ENCODE measurements at places on chromosomes 1 and 21.

DNA sequence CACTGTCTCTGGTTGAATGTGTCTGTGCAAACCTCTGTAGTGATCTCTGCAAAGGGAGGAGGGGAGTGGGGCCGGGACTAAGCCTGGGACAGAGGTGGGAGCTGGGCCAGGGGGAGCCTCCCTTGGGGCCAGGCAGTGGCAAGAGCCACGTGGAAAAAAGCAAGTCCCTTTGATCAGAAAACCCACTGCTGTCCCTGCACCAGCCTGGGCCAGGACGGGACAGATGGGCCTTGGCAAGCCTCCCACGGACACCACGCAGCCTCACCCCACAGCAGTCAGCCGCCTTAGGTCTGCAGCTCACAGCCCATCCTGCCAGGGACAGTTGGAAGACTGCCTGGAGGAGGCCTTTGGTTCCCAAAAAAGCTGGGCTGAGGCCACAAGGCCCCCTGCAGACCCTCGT is 11.7 kb upstream of the TRAPPC10 start:
- peak; percentile 17 for DNase-seq

GRCh38 chr1:222880587-222880986 is 65.7 kb downstream of the DISP1 start:
- no peak for DNase-seq

DNA sequence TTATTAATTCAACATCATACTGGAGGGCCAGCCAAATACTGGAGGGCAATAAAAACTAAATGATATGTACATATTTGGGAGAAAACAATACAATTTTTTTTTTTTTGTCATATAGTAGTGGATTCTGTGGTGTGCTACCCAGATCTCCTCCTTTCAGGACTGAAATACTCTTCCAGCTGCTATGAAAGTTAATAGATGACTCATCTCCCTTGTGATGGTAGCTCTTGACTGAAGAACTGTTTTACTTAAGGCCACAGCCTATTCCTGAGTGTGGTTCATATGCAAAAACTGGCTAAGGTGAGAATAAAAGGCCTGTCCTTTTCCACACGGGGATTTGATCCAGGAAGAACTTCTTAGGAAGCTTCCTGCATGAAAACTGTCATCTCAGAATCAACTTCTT is 307.9 kb downstream of the HLX start:
- DNase-seq = no peak

DNA sequence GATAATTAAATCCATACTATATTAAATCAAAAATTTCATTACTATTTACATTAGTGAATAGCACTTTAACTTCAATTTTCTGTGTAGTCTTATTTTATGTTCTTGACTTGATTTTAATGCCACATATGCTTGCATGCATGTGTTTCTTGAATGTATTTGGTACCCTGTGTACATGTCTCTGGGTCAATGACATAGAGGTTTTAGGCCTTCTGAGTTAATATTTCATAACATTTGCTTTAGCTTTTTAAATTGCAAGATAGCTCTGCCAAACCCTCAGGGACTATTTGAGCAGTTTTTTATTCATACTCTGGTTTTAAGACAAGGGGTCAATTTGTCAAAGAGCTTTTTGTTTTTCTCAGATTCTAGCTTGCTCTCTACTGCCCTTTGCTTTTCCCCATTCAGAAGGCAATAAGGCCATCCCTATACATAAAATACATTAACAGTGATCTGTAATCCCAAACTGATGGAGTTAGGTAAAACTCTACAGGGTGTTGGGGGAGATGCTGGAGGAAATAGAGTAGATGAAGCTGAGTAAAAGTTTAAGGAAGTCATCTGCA is 5.0 kb downstream of the MLLT11 start:
- DNase-seq = no peak

GRCh38 chr1:92990828-92991227 is 29.6 kb upstream of the DIPK1A start:
- no peak for DNase-seq

GRCh38 chr1:10916311-10916710 is 96.1 kb upstream of the TARDBP start:
- DNase-seq = no peak

DNA sequence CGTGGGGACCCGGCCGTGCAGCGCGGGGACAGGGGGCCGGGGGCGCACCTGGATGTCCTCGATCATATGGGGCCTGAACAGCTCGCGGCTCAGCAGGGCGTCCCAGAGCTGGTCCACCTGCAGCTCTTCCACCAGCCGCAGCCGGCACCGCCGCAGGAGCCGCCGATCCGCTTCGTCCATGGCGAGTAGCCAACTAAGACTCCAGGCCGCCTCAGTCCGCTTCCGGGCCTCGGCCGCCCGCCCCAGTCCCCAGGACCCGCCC is at the start of gene CASP9:
Gene CASP9, minus strand, starts transcription at position 195 of the 262 bp plus-strand sequence. Its CDS starts 15 bp downstream, at position 180.
- DNase-seq = no peak

- DNase-seq = no peak
Measured at GRCh38 chr1:24266398-24266941, 52.7 kb upstream of the GRHL3 start.

GRCh38 chr1:206578068-206578977 is 33.9 kb downstream of the EIF2D start:
- DNase-seq = no peak

DNA sequence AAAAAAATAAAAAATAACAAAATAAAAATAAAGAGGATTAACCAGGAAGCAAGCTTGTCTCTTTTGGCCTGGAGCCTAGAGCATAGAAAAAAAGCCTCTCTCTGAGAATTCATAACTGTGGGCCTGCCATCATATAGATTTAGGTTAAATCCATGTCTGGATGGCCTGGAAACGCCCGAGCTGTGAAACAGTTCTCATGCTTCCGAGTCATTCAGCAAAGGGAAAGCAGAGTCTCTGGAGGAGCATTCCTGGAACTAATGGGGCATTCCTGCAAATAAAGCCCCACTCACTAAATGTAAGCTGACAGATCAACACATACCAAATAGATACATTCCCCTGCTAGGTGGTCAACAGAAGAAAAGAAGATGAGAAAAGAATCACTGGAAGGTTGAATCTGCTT is 75.8 kb upstream of the GNG4 start:
- DNase-seq = no peak

- no peak for DNase-seq
Measured at GRCh38 chr1:95301614-95302013, 67.6 kb downstream of the RWDD3 start.

- DNase-seq = no peak
Measured at GRCh38 chr1:29324771-29325351, 88.5 kb downstream of the PTPRU start.

- DNase-seq = no peak
Measured at GRCh38 chr1:212461916-212462660, 29.4 kb downstream of the NENF start.

DNA sequence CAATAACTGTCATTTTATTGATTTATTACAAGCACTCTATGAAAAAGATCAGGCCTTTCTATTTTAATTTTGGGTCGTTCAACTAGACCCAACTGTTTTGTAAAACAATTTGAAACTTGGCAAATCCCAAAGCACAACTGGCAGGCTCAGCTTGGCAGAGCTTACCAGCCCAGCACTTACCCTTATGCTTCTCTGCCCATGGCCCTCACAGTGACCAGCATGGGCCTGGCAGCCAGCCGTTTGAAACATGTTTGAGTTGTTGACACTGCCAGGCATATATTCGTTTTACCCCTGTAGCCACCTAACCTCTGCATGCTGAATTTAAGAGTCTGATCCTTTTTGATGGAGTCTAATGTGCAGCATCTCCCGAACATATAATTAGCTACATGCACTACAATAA is 796.7 kb upstream of the ADGRL2 start:
- DNase-seq = no peak

DNA sequence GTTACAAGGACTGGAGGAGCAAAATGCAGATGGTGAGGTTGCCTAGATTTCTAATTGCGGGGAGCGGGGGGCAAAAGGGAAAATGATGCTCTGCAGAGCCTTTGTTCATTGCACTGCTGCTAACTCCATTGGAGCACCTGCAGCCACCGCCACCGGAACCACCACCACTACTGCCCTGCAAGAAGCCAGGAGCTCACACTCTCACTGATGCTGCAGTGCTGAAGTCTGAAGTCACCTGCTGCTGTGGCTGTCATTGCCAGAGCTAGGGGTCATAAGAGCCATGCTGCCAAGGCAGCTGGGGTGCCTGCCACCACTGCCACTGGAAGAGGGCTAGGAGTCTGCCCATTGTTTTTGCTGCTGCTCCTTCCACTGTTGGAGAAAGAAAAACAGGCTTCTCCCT is 7.3 kb upstream of the HPCAL4 start:
- DNase-seq = no peak

GRCh38 chr1:101188331-101188730 is 48.5 kb upstream of the S1PR1 start:
- no peak for DNase-seq

- DNase-seq = no peak
Measured at GRCh38 chr1:66940981-66941380, 16.2 kb downstream of the MIER1 start.

DNA sequence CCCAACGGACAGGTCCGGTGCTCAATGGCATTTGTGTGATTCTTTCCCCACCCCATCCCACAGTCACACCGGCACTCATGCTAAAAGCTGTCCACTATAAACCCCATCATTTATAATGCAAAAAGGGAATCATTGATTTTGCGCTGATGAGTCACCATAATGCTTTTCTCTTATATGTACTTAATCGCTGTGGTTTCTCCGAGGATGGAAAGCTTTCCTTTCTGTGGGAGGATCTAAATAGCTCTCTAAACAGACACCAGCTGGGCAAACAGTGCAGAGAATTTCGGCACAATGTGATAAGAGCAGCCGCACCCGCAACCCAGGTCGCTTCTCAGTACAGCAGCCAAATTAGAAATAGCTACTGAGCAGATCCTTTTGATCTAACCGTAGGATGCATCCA is 85.6 kb downstream of the SETD4 start:
- no peak for DNase-seq

GRCh38 chr1:222347627-222348026 is 200.3 kb downstream of the HHIPL2 start:
- DNase-seq = no peak

DNA sequence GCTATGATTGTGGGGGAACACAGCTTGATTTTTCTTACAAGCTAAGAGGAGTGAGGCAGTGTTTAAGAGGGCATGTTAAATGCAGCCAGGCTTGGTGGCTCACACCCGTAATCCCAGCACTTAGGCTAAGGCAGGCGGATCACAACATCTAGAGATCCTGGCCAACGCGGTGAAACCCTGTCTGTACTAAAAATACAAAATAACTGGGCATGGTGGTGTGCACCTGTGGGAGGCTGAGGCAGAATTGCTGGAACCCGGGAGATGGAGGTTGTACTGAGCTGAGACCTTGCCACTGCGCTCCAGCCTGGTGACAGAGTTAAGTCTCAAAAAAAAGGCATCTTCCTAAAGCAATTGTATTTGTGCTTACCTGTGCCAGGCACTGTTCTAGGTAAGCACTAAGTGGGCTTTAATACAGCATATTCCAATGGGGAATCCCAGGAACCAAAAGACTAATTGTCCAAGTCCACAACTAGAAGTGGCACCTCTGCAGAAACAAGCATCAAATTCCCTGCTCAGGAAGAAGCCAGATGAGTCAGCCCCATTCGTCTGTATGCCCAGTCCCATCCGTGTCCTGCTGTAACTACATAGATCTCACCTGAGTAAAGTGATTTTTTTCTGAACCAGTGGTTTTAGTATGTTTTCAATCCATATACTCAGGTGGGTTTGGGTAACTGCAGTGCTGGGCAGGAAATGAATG is 4.6 kb downstream of the RCC1 start:
- DNase-seq = no peak

GRCh38 chr1:109241841-109242345 is 7.4 kb upstream of the CELSR2 start:
- no peak for DNase-seq

GRCh38 chr1:36224537-36225282 is 467 bp downstream of the THRAP3 start:
- DNase-seq = peak; percentile 86

DNA sequence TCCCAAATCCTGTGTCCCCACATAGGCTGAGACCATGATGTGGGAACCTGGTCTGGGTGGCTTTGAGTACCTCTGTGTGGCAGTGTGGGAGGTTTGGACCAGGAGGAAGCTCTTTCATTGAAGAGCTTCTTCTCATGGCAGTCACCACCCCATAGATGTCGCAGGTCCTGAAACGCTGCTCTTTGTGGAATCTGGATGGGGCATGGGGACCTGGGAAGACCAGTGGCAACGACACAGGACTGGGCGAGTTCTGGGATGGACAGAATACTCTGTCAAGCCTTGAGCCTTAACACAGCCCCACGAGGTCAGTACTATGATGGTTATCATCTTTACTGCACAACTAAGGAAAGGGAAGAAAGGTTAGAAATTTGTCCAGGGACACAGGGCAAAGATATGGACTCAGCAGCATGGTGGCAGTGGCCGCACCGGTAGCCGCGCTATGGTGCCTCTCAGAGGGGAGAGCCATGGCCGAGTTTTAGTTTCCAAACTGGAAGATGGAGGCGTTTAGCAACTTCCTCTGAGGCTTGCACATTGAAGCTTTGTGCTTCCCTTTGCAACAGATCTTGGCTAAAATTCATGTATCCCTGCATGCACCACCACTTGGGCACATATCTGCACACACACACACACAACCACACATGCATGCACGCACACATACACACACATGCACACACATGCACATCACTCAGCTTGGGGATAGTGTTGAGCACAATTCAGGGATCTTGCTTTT is 117.7 kb upstream of the C1orf174 start:
- DNase-seq = no peak

DNA sequence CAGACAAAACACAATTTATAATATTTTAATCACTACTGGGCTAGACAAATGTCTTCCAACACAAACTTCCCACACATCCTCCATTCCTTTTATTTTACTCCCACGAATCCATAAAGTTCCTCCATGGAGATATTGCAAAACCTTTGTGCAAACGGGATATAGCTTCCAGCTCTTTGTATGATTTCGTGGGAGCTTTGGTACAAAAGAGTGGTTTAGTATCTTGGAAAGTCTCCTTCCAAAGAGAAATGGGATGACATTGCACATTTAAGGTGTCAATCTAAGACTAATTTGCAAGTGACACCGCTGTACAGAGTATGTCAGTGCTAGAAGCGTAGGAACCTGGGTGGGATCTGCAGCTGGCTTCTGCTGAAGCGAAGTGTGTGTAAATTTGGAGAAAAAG is 455.2 kb upstream of the RUNX1 start:
- no peak for DNase-seq

- no peak for DNase-seq
Measured at GRCh38 chr1:110515041-110515440, 3.9 kb downstream of the KCNA10 start.

DNA sequence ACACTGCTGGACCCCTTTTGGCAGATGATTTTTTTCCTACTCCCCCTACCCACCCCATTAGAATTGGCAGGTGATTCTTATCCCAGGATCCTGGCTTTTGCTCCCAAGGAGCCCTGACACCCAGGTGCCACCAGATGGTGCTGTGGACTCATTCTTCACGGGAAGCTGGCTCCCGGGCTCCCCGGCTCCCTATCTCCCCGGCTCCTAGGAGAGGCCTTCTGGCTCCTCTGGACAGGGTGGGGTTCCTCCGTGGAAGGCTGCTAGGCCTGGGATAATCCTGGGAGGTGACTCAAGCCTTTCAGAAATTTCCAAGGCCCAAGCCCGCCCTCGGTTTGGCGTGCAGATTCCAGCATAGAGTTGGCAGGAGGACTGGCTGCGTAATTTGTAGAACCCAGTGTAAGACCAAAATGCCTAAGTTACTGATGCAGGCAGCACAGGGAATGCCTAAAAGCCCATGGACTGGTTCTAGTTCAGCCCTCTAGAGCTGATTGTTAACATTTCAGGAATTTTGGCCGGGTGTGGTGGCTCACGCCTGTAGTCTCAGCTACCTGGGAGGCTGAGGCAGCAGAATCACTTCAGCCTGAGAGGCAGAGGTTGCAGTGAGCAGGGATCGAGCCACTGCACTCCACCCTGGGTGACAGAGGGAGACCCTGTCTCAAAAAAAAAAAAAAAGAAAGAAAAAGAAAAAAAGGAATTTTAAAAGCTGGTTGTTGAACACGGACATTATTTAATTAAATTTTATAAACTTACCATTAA is 6.8 kb upstream of the BSDC1 start:
- DNase-seq = peak; percentile 73
